Fibroblast of skin of abdomen (primary cell): ENCODE measurements at places on chromosomes 7 and 10.

- no peak for DNase-seq
These were observed 117.5 kb downstream of the PLXNA4 start for GRCh38 chr7:132458729-132459128.

- DNase-seq, result no peak
These were observed 49.8 kb downstream of the ELFN1 start for GRCh38 chr7:1719913-1720312.

- DNase-seq, result no peak
These were observed 57.9 kb upstream of the BAMBI start for GRCh38 chr10:28619455-28619854.

DNA sequence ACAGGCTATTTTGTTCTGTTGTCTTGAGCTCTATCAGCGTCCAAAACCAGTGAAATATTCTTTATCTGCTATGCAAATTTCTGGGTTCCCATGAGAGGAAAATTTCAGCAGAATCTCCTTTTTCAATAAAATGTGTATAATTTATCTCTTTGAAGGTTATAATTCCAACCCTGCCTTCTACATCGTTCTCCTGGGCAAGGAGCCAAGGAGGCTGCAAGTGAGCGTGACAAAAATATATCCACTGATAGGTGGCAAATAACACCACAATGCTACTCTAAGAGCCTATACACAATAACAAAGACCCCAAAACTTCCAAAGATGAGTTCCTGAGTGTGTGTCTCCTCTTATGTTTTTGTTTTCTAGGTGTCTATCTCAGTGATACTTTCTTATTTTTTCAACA is 664.7 kb upstream of the SORCS1 start:
- no peak for DNase-seq

GRCh38 chr10:91214911-91215310 is 5.6 kb upstream of the PCGF5 start:
- no peak for DNase-seq

DNA sequence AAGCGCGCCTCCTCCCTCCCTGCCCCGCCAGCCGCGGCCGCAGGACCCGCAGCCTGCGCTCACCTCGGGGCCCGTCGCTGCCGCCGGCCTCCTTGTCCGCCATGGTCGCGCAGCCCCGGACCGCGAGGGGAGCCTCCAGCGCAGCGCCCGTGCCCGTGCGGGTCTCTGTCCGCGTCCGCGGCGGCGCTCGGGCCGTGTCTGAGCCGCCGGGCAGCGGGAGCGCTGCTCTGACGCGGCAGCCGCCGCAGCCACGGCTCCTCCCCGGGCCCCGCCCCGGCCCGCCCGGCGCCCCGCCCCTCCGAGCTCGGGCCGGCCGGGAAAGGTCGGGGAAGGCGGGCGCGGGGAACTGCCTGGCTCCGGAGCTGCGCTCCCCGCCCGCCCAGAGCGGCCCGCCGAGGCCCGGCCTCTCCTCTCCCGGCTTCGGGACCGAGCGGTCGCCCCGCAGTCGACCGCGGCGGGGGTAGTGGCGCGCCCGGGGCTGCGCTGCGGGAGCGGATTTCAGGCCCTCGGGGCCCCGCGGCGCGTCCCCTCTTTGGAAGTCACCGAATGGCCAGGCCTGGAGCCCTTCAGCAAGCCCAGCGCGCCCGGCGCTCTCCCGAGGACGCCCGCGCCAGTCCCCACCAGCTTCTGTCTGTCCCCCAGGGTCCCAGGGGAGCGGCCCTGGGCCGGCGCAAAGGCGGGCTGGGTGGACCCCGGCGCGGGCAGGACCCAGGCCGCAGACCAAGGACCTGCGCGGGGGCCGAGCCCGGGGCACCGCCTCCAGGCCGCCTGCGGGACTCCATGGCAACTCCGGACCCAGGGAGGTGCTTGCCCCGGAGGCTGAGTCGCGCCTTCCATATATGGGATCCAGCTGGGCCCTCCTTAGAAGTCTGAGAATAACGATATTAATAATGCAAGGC is at the start of gene HSPA12A:
Gene HSPA12A (minus strand): TSS at position 200 of the 899 bp plus-strand sequence. CDS start 97 bp downstream, at position 103.
- DNase-seq, result peak; percentile 76

GRCh38 chr10:14838582-14839304 is 637 bp downstream of the HSPA14 start:
- DNase-seq, result peak; percentile 6

- DNase-seq, result no peak
These were observed 259.4 kb downstream of the CCSER2 start for GRCh38 chr10:84587789-84588188.

- DNase-seq, result no peak
These were observed 1.4 kb downstream of the TNKS2 start for GRCh38 chr10:91799612-91799975.

GRCh38 chr10:114259824-114260223 is 20.8 kb downstream of the VWA2 start:
- DNase-seq, result no peak

DNA sequence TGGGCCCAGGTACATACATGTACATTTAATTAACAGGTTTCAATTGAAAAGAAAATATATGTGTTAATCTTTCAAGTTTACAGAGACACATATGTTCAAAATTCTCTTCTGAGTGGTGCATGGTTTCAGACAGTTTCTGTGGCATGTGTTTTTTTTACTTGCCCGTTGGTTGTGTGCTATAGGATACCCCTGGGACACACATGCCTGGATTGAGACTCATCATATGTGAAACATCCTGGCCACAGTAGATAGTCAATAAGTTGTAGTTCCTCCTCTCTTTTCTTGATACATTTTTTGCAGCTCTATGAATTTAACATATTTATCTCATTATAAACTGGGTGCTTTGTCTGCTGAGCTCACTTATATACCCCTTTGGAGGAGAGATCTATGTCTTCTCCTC is 207.8 kb upstream of the CTBP2 start:
- peak; percentile 12 for DNase-seq

GRCh38 chr10:82377608-82378007 is 502.6 kb downstream of the NRG3 start:
- DNase-seq, result peak; percentile 17

GRCh38 chr7:151088856-151089699 is 2.8 kb downstream of the AGAP3 start:
- no peak for DNase-seq

DNA sequence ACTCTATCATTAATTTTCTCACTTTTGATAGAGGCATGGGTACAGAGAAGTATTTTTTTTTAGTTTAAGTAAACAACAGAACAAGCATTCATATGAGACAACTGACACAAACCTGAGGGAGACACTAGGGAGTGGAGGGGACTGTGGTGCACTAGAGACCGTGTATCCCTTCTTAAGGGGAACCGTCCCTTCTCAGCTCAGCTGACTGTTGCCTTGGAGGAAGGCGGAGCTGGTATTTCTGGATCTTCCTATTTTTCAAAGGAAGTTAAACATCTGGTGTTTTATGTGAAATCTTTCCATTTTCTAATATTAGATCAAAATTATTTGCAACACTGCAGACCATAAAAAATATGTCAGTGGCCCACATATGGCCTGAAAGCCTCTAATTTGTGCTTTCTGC is 113.6 kb upstream of the MACROH2A2 start:
- DNase-seq, result no peak

GRCh38 chr10:55091691-55092328 is 290.8 kb upstream of the PCDH15 start:
- DNase-seq, result no peak

GRCh38 chr10:69745698-69746097 is 56.0 kb upstream of the COL13A1 start:
- DNase-seq, result no peak

- DNase-seq, result no peak
These were observed 22.3 kb downstream of the AHCYL2 start for GRCh38 chr7:129247087-129247486.

DNA sequence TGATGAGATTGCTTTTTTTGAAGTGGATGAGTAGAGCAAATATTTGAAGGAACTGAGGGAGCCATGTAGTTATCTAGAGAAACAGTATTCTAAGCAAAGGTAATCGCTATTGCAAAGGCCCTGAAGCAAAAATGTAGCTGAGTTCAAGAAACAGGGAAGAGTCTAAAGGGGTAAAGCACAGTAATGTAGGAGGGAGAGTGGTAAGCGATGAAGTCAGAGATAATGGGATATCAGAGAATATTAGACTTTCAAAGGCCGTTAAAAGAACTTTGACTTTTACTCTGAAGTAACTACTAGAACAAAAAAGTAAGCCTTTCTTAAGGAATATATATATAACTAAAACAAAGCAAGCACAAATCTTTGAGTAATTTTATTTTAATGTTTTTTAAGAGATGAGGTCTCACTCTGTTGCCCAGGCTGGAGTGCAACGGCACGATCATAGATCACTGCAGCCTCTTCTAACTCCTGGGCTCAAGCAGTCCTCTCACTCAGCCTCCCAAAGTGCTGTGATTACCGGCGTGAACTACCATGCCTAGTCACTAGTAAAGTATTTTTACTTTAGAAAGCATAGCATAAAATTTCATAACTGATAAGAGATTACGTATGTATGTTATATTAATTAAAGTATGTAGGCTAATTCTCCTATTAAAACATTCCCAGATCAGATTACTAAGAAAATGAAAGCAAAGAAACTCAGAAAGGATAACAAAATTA is 61.7 kb upstream of the OIT3 start:
- no peak for DNase-seq

DNA sequence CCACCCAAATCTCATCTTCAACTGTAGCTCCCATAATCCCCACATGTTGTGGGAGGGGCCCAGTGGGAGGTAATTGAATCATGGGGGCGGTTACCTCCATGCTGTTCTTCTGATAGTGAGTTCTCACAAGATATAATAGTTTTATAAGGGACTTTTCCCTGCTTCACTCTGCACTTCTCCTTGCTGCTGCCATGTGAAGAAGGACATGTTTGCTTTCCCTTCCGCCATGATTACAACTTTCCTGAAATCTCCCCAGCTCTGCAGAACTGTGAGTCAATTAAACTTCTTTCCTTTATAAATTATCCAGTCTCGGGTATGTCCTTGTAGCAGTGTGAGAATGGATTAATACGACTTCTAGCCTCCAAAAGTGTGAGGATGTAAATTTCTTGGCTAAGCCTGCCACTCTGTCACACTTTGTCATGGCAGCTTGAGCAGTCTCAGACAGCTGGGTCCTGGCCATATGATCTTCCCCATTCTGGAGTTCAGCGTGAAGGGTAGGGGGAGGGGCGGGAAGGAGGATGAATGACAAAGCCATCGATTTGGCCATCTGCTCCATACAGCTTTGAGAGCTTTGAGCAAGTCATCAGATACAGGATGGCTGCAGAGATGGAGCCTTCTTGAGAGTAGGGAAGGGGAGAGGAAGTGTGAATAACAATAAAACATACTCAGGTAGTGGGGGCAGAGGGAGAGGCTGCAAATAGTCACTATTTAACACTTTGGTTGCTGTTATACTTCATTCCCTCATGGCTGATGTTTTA is 19.1 kb upstream of the INPP5F start:
- DNase-seq, result no peak

- no peak for DNase-seq
These were observed 64.2 kb downstream of the PRPF18 start for GRCh38 chr10:13650961-13651360.

DNA sequence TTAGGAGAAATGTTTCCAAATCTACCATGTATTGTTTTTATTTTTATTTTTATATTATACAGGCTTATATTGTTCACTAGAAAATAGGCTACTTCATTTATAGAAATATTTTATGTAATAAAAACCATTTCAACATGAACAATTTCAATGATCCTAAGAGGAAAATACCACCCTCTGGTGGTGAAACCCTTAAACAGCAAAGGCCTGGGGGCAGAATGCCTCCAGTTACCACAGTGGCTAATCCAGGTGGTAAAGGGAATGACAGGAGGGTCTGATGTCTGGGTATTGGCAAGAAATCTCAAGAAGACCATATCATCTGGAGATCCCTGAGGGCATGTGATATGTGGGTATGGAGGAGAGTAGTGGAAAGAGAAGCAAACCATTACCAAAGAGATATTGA is 19.3 kb downstream of the MACC1 start:
- no peak for DNase-seq

DNA sequence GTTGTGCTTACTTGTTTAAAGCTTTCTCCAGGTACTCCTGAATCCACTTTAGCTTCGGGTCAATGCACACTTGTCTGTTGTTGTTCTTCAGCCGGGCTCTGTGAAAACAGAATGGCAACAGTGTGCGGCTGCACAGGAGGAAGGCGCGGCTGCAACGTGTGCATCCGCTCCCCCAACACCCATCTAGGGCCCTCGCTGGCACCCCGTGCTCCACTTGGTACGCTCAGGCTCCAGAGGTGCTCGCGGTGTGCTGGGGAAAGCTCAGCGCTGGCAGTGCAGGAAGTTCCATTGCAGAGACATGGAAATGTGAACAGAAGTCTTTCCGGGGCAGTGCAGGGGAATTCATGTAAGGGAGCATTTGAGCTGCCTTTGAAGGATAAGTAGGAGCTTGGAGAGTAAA is 6.3 kb downstream of the CXCL12 start:
- no peak for DNase-seq

DNA sequence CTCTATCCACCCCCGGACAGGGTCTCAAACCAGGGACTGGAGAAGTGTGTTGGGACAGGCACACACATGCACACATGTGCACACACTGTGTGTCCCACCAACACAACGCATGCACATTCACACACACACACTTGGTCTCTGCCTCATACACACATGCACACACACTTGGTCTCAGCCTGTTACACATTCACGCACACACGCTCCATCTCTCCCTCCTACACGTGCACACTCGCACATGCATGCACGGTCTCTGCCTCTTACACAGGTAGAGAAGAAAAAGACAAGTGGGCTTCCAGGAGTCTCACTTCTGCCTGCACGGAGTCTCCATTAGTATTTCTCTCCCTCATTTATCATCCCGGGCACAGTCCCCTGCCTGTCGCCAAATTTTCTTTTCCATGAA is 171.2 kb downstream of the EBF3 start:
- DNase-seq, result no peak

DNA sequence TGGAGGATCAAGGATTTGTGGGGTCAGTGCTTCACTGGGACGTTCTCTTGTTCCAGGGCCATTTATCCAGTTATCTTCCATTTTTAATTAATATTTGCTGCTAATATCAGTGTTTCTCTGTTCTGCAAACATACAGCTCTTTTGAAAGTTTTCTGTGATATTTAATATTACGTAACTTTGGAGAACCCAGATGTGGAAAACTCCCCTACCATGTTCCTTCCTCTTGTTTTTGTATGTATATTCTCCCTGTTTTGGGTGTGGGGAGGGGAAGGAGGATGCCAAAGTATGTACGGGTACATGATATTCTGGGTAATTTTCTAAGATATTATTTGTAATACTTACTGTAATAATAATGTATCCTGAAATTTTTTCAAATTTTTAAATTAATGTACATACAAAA is 55.9 kb downstream of the MYO3A start:
- no peak for DNase-seq

DNA sequence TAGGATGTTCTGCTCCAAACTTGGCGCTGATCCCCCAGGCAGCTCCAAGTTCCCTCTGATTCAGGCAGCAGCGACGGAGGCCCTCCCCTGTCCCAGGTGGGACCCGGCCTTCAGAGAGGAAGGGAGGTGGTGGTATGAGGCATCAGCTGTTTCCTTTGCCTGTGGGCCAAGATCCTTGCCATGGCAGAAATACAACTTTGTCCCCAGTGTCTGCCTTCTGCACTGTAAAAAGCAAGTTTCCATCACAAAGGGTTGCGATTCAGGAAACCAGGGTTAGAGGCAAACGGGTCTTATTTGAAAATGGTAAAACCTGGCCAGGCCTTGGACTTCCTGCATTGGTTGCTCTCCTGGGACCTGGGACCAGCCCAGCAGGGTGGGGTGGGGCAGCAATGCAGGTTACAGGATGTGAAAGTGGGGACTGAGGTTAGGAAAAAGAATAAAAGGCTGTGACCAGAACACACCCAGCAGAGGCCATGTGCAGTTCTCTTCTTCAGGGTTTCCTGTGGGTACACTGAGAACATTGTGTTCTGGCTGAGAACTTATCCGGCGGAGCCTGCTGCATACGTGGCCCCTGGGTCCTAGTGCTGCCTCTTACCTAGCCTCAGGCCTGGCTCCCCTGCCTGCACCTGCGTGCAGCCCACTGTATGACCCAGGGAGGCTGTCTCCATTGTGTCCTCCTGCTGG is 25.1 kb upstream of the DDIT4 start:
- peak; percentile 31 for DNase-seq
